ENCODE measurements at places on chromosomes 16 and 17. TPM values are rescaled to one million over a fixed set of nuclear protein-coding genes. Genes with fewer than 3 reads are reported as not detected.

- no peak for DNase-seq
Observed at GRCh38 chr16:85924675-85925074, 25.7 kb downstream of the IRF8 start.

DNA sequence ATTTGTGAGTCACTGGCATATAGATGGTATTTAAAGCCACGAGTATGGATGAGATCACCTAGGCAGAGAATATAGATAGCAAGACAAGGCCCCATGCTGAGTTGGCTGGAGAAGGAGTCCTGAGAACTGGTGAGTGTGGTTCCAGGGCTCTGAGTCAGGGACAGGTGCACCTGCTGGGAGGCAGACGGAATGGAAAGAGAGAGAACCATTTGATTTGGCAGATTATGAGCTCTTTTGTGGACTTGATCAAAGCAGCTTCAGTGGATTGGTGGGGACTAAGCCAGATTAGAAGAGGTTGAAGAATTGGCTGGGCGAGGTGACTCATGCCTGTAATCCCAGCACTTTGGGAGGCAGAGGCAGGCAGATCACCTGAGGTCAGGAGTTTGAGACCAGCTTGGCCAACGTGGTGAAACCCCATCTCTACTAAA lies 4.3 kb upstream of the C16orf92 start:
- no peak for DNase-seq

GRCh38 chr16:79618041-79618691 lies 17.6 kb upstream of the MAF start:
- DNase-seq, result no peak

GHDC gene
- 14.4 TPM for polyA plus RNA-seq

EFNB3 gene
- polyA plus RNA-seq, result 243 TPM

KRT39 gene
- not detected for polyA plus RNA-seq
